ENCODE measurements at places on chromosomes 4 and X.

- no peak for DNase-seq
These were observed 515.6 kb upstream of the GNPDA2 start for GRCh38 chr4:45241976-45242375.

DNA sequence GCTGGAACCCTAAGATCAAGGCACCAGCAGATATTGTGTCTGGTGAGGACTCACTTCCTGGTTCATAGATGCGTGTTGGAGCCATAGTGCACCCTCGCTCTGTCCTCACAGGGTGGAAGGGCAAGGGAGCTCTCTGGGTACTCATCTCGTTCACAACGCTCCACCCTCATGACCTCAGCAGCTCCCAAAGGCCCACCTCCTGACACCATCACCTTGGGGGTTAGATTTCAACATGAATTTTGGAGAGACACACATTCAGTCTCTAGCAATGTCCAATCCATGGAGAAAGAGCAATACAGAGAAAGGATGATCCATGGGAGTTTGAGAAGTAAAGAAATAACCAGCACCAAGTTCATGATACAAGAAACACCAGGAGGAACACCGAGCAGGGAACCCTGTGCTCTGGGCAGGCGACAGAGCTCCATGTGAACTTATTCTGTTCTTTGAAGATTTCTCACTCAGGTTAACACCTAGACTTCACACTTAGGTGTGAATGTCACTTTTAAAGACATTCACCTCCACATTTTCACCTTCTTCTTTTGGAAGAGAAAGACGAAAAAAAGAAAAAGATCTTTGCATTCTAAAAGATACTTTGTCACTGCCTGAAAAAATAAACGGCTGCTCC is 171.8 kb upstream of the FAM9B start:
- no peak for DNase-seq

GRCh38 chr4:146842876-146843275 is 102.8 kb downstream of the TTC29 start:
- DNase-seq: no peak

DNA sequence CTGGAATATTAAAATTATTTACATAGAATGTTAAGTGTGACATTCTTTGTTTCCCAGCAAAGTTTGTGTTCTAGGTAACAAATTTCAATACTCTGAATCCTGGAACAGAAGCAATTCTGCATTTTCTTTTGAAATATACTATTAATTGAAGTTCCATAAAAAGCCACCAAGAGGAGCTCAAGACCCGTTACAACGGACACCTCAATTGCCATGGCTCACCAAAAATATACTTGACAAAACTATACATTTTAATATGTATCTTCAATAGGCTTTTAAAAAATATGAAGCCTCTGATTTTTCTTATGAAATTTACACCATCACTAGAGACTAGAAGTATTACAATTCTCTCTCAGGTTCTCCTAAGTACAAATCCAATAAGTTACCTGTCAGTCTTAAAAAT is 111.4 kb downstream of the NYX start:
- no peak for DNase-seq

DNA sequence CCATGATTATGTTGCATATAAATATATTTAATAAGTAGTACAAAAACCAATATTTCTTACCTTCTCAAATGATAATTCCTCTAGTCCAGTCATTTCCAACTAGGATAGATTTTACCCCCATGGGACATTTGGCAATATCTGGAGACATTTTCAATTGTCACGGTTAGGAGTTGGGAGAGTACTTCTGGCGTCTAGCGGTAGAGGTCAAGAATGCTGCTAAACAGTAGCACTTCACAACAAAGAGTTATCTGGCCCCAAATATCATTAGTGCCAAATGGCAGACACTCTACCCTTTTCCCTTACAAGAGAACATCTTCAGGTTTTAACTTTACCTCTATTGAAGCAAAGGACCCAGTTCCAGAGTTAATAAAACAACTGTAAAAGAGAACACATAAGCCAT is 168.1 kb downstream of the FAT4 start:
- DNase-seq: no peak

DNA sequence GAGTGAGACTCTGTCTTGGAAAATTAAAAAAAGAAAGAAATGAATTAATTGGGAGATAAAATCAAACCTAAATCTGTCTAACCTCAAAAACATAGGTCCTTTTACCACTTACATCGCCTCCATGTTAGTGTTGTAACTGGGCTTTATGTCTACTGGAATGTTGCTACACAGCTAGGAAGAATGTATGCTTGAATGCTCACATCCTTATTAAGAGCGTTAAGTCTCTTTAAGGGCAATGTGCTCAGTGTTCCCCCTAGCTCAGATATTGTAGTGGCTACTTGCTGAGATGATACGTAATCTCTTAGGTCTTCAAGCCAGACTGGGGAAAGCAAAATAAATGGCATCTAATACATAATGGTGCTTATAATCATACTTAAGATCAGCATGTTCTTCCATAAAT is 1072.8 kb downstream of the PDHA2 start:
- no peak for DNase-seq

DNA sequence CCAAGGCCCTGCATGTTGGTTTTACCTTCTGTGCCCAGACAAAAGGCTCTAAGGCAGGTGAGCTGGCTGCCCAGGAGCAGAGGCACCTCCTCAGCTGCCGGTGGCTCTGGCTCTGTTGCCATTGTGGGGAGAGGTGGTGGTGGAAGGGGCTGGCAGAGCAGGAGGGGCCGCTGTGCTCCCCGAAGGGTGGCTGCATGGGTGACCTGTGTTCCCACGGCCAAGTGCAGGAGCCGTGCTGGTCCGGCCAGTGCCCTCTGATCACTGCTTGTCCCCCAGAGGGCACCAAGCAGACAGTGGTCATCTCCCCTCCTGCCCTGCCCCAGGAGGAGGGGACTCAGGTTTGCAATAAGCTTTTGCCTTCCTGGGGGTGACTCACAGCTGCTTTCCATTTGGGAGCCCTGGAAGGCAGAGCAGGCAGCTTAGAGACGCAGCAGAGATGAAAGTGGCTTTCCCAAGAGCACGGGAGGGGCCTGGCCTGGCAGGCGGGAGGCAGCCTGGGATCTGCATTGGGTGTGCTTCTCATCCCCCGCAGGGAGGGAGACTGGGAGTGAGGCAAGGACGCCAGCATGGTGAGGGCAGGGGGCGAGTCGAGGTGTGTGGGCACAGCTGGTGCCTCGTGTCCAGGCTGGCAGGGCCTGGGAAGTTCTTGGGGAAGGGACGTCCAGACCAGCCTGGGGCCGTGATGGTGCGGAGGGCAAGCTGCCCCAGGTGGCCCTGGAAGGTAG is 28.7 kb downstream of the DOK7 start:
- DNase-seq: no peak

DNA sequence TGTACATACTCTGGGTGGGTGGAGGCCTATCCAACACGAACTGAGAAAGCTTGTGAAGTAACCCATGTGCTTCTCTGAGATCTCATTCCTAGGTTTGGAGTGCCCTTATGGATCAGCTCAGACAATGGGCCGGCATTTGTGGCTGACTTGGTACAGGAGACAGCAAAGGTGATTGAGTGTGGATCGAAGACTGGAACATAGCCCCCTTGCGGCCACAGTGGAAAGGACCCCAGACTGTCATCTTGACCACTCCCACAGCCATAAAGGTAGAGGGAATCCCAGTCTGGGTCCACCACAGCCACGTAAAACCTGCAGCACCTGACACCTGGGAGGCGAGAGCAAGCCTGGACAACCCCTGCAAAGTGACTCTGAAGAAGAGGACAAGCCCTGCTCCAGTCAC is 598.0 kb upstream of the AADAT start:
- DNase-seq: no peak

- DNase-seq: no peak
These were observed 9.3 kb downstream of the ZXDA start for GRCh38 chrX:57900975-57901374.

DNA sequence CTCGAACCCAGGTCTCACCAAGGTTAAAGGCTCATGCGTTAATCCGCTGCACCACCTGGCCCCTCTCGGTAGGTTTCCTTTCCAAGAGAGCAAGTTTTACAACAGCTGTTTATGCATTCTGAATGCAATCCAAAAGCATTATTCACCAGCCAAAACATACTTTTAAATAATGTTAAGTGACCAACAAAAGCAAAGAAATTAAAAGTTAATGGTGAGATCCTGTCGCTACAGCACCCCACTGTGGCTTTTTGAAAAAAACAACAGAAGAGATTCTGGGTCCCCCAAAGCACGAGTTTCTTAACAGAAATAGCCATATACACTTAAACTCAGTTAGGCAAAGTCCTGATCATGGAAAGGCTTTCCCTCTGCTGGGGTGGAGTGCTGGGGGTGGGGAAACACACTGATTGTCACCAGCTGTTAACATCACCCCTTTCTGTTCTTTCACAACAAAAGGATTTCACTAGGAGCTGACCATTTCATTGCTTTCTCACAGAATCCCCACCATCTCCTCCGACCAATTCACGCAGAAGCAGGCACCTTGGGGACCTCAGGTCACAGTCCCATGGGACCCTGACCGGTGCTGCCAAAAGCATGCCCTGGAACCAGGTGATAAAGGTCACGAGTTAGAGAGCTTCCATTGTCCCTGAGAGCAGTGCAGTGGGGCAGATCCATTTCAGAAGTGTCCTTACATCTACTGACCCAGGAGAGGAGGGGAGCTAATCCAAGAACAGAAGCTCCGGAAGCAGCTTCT is 51.2 kb downstream of the ZNF827 start:
- DNase-seq: no peak

DNA sequence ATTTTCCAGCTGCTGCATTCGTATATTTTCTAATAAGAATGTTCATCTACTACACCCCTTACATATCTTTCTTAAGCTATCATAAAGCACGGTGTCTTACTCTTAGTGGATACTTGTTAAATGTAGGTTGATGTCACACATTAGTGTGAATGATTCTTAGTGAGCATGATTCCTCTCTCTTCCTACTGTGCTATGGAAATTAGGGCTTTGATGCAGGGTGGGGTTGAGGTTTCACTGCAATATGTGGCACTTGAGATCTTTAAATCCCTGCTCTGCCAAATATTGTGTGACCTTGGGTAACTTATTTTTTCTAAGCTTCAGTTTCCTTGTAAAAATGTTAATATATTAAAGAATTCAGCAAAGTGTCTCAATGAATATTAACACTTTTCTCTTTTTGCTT is 188.4 kb downstream of the PDGFRA start:
- no peak for DNase-seq

GRCh38 chrX:39161611-39162255 is 360.5 kb downstream of the MID1IP1 start:
- DNase-seq: no peak

DNA sequence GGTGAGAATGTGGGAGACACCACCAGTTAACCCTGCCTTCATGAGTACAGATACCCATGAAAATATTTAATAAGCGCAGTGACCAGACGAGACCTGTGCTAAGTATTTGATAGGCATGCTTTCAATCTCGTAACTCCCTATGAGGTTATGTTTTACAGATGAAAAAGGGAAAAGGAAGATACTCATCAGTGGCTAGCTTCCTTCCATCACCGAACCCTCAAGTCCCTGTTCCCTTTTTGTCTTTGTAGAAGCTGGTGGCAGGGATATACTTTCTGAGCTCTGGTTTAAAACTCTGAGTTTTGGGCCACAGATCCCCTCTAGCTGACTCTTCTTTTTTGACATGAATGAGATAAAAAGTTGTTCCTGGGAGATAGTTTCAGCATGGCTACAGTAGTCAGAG is 26.3 kb downstream of the AFF1 start:
- DNase-seq: no peak

- no peak for DNase-seq
These were observed 41.3 kb upstream of the ANK2 start for GRCh38 chr4:113008135-113008534.

DNA sequence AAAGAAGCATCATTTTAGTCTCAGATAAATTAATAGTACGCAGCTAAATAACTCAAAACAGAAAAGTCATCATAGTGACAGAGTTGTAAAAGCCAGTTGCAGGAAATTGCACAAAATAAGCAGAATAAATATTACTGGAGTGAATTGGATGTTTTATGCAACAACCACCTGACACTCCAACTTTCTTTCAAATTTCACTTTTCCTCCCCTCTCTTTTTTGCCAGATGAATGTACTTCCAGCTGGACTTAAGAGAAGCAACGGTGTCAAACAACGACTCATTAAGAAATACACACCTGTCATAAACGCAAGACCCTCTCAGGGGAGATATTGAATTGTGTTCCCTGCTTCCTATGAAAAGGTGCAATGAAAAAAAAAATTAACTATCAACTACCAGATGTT is 120.2 kb upstream of the HCCS start:
- DNase-seq: no peak

DNA sequence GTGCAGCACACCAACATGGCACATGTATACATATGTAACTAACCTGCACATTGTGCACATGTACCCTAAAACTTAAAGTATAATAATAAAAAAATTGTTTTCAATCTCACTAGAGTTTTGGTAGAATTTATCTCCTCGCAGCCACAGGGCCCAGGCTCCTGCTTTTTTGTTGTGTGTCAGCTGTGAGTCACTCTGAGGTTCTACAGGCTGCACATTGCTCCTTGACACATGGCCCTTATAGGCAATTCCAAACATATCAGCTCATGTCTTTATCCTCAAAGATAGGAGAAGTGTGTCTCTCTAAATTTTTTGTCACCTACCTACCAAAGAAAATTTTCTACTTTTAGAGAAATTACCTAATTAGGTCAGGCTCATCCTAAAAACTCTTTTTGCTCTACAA is 252.1 kb upstream of the ADGRL3 start:
- DNase-seq: no peak

DNA sequence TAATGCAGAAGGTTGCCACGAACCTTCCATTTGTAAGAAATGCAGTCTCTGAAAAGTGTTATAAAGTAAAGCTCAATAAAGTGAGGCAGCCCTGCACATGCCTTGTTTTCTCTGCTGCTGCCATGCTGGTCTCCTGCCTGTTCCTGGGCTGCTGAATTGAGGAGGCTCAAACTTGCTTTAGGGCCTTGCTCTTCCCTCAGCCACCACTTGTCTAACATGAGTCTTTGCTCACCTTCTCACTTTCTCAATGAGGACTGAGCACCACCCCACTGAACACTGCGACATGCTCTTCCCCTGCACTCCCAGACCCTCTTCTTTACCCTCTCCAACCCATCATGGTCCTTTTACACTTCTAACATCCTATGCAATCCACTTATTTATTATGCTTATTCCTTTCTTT is 25.2 kb upstream of the MFAP3L start:
- DNase-seq: no peak

GRCh38 chr4:79528241-79528706 is 120.2 kb upstream of the GK2 start:
- DNase-seq: no peak

- no peak for DNase-seq
These were observed 11.5 kb upstream of the HOPX start for GRCh38 chr4:56692576-56692975.

DNA sequence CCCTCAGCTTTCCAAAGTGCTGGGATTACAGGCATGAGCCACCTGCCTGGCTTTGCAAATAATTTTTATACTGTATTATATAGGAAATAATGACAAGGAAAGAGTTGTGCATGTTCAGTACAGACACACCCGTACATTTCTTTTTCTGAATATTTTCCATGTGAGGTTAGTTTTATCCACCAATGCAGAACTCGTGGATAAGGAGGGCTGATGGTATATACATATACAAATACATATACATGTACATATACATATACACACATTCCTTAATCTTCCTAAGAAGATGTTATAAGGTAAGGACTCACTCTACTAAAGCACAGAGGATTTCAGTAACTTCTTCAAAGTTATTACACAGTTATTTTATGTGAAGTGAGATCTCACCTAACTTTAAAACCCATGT is 925.8 kb downstream of the C4orf33 start:
- DNase-seq: no peak

Data from stimulated activated CD8-positive, alpha-beta memory T cell treated with anti-CD3 and anti-CD28 coated beads, Interleukin-4, amount 100 ng/mL, for 1 hour (primary cell).